ENCODE measurements at places on chromosomes 13 and 19.

GRCh38 chr19:39533003-39533512, 406 bp upstream of the EID2B start:
- DNase-seq: no peak

DNA sequence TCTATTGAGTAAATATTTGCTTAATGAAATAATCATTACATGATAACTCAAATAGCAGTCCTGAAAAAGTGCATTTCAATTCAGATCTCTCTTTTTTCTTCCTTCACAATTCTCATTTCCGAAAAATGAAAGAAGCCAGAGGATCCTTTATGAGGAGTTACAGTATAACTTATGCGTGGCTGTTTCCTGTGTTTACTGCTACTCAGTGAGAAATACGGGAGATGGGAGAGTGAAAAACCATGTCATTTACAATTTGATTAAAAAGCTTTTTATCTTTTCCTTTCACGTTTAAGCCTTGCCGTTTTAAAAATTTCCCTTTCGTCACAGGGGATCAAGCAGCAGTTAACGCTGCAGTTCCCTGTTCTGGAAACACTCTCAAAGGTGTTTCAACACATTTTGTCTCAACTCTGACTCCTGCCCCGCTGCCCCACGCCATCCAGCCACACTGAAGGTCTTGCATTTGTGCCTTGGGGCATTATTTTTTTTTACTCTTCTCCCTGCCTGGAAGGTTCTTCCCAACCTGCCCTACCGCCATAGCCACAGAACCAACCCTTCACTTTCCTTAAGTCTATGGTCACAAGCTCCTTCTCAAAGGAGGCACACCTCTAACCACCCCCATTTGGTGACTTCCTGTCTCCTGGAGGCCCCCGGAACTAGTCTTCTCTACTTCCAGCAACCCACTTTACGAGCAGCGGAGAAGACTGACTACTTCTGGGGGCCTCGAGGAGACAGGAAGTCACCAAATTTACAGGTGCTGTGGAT, 17.0 kb downstream of the KL start:
- DNase-seq: no peak

DNA sequence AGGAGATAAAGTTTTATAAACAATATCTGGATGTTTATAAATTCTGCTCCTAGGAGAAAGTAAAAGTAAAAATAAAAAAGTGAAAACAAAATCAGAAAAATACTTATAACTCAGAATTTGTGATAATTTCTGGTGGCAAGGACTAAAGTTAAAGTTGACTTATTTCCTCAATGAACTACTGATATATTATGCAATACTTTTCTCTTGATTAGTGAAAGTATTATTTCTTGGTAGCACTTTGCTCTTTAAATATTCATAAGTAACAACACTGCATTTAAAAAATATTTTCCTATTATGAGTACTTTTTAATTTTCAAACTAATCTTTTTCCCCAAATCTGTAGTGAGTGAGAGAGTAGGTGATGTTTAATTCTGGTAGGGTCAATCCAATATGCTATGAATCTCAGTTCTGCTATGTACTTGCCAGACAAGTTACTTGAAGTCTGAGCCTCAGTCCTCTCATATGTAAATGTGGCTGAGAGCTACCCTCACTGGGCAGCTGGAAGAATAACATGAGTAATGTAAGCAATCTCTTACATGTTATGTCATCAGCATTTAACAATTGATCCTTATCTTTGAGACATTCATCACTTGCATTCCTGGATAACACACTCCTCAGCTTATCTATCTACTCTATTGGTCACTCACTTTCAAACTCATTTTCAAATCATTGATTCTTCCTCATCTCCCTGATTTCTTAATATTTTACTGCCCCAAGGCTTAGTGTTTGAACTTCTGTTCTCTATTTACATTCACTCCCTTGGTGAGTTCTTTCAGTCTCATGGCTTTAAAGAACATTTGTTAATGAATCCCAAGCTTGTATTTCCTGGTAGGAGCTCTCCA, 239.0 kb downstream of the RGCC start:
- DNase-seq: no peak

DNA sequence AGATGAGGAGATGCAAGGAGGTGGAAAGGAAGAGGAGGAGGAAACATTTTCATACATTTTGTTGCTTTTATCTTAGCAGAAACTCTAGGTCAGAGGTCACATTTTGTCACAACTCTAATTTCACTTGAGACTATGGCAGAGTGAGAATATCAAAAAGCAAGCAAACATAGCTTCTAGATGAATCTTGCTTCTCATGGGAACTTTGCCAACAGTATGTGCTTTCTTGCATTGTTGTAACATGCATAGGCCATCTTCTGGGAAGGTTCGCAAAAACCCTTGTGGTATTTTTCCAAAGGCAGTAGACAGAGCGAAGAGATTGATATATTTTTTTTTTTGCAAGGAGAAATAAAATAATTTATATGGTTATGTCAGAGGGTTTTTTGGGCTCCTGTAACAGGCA, 291.3 kb downstream of the MTUS2 start:
- DNase-seq: no peak

GRCh38 chr19:504616-505015, 2.7 kb upstream of the TPGS1 start:
- no peak for DNase-seq

DNA sequence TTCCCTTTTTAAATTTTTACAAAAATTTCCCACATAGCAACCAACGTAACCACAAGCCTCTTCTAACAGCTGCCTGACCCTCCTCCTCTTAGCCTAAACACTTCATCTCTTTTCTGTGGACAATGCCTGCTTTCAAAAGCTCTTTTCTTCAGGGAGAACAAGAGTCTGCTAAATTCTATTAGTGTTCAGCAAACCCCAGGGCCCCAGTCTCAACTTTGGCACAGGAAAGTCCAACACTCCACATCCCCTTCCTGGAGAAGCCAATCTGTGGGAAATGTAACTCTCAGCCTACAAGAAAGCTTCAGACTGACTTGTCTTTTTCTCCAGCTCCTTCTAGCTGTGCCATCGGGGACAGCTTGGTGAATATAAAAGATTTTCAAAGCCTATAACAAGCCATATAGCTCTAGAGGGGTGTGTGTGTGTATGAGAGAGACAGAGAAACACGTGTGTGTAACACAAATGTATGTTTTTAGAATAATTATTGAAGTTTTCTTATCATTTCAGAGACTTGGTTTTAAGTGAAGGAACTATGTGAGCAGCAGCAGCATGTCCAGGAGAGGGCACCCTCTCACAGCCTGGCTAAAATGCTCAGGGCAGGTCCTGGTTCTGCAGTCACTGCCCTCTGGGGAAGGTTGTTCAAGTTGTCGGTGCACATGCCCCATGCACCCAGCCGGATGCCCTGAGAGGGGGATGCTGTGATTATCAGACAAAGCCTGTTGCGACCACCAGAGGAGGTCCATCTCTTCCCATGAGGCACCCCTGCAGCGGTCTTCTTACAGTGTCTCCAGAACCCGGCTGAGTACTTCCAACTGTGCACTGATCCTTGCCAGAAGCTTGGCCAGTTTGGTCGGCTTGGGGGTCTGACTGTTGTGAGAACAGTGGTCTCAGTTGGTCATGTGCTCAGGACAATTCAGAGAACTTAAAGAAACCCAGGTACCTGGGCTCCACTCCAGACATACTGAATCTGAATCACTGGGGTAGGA, 34.4 kb downstream of the CCDC70 start:
- DNase-seq: no peak

GRCh38 chr19:18764591-18765051, 26.5 kb downstream of the COMP start:
- DNase-seq: no peak

DNA sequence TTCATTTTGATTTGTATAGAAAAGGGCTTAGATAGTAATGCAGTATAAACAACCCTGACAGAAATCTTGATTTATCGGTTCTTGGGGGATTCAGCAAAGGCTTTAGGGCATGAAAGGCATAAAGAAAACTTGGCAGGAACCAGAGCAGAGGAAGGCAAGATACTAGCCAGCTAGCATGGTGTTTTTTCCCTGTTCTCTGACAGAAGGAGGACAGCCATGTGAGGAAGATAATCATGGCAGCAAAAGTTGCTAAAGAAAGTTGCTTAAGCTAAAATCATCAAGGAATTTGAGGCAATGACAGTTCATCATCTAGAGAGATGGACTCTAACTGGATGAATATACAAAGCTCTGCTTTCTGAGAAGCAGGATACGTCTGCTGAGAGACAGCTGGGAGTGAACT, 294.1 kb downstream of the KCNRG start:
- DNase-seq: no peak

GRCh38 chr13:86085890-86086289, 286.7 kb upstream of the SLITRK6 start:
- DNase-seq: no peak

DNA sequence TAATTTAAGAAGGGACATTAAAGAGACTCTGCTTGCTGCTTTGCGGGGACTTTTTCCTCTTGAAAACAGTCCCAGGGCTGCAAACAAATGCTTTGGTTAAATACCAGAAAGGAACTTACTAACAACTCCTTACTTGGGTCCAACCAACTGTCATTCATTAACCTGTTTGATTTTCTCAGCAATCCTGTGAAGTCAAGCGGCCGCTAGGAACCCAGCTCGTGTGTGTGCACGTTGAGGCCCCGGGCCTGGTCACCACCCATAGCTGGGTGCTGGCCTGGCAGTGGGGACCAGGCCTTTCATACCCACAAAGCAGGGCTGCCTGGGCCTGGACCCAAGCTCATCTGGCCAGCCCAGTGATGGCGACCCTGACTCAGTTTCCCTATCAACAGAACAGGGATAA, 50.7 kb downstream of the C1QTNF9 start:
- no peak for DNase-seq

GRCh38 chr13:18232298-18232993, 949.2 kb downstream of the TUBA3C start:
- no peak for DNase-seq

DNA sequence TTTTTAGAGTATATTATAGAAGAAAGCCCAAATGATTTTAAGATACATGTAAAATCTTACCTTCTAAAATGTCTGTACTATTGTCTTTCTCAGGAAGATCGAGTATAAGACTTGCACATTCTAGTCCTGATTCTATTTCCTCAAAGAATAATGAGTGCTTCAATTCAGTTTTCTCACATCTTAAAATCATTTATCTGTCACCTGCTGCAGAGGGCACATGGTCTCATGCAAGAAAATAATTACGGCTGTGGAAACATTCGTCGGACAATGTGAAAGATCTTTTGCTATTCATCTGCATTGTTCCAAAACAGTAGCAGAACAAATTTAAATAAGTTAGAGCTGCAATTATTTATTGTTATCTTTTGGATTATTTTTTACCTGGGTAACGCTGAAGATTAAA, 1403.5 kb downstream of the PCDH9 start:
- DNase-seq: no peak

GRCh38 chr13:44075113-44075512, 195.4 kb downstream of the LACC1 start:
- no peak for DNase-seq

DNA sequence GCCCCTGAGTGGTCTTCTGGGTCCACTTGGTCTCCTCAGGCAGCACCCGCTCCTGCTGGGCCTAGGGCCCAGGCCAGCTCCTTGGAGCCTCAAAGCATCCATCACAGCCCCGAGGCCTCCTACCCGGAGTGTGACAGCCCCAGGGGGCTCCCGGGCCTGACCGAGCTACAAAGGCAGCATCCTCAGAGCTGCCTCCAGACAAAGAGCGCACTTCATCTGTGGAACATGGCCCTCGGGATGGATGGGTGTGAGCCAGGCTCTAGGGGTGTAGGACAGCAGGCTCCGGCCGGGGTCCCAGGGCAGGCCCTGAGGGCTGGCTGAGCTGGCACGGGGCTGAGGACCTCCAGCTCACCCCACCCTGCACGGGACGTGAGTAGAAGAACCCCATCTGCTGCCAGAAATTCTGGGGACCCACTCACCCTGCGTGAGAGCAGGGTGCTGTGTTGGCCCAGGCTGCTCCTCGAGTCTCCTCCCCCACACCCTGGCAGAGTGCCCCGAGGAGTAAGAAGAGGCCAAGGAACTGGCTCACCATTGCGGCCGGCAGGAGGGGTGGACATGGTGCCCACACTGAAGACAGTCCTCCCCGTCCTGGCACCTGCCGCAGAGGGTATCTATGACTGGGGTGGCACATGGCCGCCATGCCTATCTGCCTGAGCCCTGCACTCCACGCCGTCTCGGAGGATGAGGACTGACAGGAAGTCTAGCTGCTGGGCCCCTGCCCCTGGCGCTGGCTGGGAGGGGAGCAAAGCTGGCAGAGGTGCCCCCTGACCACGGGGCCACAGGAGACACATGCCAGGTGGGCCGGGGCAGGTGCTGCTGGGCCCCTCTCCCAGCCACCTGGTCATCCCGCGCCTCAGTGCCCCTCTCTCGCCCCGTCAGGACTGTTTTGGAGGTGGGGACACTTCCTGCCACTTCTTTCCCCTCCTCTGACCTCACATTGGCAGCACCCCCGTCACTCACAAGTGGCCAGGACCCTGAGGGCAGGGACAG, 22.3 kb downstream of the CEBPG start:
- DNase-seq: no peak

DNA sequence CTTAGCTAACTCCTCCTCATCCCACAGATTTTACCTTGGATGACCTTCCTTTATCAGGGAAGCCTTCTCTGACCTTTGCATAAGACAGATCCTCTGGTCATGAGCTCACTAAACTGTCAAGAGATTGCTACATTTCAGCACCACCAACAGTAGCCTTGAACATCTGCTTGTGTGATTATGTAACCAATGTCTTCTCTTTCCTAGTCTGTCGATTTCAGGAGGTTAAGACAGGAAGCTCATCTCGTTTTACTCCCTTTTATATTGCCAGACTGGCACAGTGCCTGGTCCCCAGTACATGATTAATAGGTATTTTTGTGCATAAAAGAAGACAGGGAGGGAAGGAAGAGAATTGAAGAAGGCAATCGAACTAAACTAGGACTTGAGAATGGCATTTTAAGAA, 1697.7 kb downstream of the EFNB2 start:
- DNase-seq: no peak

GRCh38 chr13:101204270-101205020, 211.9 kb downstream of the NALCN start:
- no peak for DNase-seq

DNA sequence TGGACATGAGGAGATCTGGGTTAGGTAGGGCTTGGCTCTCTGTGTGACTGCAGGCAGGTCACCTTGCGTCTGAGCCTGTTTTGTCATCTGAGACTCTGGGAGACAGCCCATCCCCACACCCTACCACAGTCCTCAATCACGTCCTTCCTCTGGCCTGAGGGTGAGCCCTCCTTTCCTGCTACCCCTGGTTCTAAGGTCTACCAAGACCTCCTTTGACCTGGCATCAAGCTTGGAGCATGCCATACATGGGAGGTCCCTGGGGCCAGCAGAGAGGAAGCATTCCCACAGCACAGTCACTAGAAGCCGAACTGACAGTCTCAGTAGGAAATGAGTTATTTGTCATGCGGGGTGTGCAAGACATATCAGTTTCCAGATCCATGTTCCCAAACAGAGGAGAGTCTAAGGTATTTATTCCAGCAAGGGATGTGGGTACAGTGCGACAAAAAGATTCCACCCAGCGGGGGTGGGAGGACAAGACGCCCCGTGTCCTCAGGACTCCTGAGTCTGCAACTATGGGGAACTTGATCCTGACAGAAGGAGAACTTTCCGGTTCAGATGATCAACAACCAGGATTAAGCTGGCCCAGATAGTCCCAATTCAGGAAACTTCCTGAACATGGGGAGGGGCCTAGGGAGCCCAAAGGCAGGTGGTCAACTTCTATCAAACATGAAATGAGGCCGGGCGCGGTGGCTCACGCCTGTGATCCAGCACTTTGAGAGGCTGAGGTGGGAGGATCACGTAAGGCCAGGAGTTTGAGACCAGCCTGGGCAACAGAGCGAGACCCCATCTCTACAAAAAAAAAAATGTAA, 9.5 kb downstream of the ARRDC2 start:
- DNase-seq: no peak
